Stimulated activated CD4-positive, alpha-beta T cell treated with anti-CD3 and anti-CD28 coated beads, Interleukin-1b, Interleukin-23, amount 100 ng/mL, for 48 hours (primary cell): ENCODE measurements at places on chromosomes 5 and 9.

DNA sequence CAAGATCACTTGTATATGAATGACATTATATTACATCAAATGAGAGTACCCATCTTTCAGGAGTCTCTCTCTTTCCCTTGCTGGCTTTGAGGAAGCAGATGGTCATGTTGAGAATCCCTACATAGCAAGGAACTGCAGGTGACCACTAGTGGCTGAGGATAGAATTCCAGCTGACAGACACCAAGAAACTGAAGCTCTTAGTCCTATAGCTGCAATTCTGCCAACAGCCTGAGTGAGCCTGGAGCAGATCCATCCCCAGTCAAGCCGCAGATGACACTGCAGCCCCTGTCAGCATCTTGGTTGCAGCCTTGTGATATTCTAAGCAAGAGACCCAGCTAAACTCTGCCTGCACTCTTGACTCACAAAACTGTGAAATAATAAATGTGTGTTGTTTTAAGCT, 531.5 kb downstream of the CSNK1G3 start:
- DNase-seq: no peak

GRCh38 chr9:80552931-80553330, 981.2 kb downstream of the TLE4 start:
- DNase-seq: no peak

- no peak for DNase-seq
These were observed 444.7 kb downstream of the HINT1 start for GRCh38 chr5:130720355-130720754.

GRCh38 chr5:98468188-98468869, 305.1 kb upstream of the RGMB start:
- DNase-seq: no peak

- DNase-seq: no peak
These were observed 83.6 kb upstream of the BNC2 start for GRCh38 chr9:16954040-16954439.

- no peak for DNase-seq
These were observed 81.7 kb downstream of the DOCK8 start for GRCh38 chr9:296411-296810.

DNA sequence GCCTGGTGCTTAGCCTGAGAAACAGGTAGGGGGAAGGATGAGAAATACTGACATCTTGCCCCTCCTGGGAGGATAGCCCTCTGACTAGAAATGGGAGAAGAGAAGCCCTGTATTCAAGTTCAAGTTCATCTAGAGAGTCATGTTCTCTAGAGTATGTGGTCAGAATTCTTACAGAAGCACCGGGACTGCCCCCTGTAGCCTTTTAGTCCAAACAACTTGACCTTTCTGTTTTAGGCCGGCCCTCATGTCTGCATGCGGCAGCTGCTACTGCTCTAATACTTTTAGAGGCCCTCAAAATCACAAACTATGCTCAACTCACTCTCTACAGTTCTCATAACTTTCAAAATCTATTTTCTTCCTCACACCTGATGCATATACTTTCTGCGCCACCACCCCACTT, 47.7 kb downstream of the PHAX start:
- no peak for DNase-seq

DNA sequence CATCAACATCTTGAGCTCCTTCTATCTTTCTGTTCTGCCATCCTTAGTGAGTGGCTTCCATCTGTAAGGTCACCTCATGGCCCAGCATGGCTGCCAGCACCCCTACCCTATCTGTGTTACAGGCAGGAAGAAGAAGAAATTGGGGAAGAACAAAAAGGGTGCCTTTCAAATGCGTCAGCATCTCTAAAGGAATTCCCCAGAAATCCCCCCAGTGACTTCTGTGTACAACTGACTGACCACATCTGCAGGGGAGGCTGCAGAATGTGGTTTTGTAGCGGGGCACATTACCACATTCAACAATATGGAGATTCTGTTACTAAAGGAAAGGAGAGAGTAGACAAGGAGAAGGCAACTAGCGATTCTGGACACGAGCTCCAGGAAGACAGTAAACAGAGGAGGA, 40.1 kb downstream of the ALG2 start:
- DNase-seq: no peak

DNA sequence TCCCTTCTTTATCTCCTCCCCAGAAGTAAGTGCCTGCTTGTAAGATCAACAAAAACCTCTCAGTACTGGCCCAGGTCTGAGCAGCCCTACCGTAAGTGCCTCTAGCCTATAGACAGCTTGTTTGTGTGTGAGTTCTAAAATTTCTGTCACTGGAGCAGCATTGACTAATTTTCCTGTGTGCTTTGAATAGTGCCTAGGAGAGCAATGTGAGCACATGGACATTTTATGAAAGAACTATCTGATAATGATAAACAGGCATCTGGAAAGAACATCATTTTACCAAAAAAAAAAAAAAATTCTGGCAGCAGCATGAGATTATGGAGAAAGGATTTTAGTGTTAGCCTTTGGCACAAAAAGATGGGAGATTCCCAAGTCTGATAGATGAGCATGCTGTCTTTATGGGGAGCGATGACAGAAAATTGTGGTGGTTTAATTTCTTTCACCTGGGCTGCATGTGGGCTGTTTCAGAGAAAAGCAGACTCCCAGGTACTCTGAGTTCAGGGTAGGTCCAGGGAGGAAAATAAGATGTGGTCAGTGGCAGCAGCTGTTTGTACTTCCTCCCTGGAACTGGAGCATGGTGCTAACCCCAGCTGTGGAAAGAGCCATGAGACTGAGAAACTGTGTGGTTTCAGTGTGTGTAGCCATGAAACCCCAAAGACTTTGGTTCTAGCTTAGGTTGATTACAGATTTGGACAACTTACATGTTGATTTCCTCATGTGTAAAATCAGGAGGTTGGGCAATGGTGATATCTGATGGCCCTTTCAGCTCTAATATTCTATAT, 419.9 kb downstream of the NTRK2 start:
- no peak for DNase-seq

DNA sequence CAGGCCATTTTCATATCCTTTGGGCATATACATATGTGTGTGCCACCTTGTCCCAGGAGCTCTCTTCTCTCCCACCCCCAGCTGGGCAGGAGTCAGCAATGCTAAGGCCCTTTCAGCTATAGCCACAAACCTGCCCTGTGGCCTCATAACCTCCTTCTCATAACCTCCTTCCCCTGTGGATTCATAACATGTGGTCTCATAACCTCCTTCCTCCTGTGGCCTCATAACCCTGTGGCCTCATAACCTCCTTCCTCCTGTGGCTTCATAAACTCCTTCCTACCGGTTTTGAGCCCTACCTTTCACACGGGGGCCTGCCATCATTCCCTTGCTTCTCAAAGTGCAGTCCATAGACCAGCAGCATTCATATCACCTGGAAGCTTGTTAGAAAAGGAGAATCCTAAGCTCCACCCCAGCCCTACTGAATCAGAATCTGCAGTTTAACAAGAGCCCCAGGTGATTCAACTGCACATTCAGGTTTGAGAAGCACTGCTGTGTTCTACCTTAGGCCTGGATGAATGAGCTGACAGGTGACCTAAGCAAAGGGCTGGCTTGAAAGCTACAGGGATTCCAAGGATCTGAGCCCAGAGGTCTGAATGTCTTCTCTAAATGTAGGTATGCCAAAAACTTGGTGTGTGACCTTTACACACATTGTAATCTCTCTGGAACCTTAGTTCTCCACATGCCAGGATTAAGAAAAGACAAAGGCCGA, 41.9 kb upstream of the PLPP6 start:
- no peak for DNase-seq

GRCh38 chr9:134349936-134350335, 23.7 kb downstream of the RXRA start:
- DNase-seq: no peak

- no peak for DNase-seq
These were observed 175.6 kb downstream of the HSD17B3 start for GRCh38 chr9:96126321-96126881.

- DNase-seq: no peak
These were observed 39.6 kb downstream of the UBAP1 start for GRCh38 chr9:34218446-34218845.

GRCh38 chr5:67299231-67299735, 102.7 kb upstream of the CD180 start:
- no peak for DNase-seq

DNA sequence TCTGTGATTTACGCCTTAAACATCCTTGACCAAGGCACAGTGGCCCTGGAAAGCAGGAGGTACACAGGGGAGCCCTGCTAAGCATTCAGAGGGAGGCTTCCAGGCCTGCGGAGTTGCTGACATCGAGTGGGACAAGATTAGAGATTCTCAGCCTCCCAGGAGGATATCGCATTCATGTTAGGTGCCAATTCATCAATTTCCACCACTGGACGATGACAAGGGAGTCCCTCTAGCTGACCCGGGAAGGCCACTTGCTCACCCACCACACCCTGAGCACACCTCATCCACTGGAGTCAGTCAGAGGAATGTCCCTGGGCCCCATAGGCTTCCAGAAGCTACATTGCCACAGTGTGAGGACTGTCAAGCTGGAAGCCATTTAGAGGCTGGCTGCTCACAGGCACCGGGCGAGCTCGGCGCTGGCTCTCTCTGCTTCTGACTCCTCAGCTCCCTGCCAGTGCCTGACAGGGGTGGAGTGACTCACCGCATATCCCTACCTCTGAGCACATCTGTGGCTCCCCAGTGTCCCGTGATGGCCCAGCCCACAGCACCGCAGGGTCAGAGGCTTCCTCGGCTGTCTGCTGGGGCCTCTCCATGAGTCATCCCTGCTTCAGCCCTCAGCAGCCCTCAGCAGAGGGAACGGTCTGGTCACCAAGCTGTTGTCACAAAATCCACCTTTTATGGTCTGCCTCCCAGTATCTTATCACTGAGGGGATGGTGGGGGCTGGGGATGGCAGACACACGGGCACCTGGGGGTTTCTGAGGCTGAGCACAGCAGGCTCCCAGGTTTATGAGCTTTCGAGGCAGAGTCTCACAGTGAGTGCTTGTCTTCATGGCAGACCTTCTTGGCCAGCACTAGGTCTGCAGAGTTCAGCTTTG, 117.5 kb downstream of the ZNF608 start:
- DNase-seq: no peak

DNA sequence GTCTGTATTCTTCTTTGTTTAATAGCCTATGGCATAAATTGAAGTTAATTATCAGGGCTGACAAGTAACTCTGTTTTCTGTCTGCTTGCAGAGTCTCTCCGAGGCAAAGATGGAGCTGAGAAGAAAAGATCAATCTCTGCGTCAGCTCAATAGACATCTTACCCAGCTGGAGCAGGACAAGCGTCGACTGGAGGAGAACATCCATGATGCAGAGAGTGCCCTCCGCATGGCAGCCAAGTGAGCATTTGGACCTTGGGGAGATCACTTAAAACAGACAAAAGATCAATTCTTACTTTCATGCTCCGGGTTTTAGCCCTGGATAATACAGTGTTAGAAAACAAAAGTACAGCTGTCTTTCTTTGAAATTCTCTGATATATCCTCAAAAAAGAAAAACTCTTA, 293.8 kb downstream of the CCDC171 start:
- DNase-seq: no peak

DNA sequence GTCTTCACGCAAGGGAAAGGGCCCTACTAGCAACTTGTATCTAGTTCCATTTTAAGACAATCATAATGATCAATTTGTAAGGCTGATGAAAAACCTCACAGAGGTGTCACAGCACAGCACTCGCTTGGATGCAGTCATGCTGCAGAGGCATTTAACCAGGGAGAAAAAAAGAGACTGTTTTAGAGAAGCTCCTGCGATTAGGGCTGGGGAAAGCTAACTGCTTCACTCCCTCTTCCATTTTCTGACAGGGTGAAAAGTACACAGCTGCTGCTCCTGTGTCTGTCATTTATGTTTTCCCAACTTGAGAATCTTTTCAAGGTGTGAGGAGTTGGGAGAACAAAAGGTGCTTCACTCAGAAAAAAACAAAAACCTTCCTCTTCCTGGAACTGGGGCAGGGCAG, 106.4 kb downstream of the CDK5RAP2 start:
- DNase-seq: no peak

GRCh38 chr5:56350597-56351170, 117.6 kb upstream of the ANKRD55 start:
- no peak for DNase-seq

DNA sequence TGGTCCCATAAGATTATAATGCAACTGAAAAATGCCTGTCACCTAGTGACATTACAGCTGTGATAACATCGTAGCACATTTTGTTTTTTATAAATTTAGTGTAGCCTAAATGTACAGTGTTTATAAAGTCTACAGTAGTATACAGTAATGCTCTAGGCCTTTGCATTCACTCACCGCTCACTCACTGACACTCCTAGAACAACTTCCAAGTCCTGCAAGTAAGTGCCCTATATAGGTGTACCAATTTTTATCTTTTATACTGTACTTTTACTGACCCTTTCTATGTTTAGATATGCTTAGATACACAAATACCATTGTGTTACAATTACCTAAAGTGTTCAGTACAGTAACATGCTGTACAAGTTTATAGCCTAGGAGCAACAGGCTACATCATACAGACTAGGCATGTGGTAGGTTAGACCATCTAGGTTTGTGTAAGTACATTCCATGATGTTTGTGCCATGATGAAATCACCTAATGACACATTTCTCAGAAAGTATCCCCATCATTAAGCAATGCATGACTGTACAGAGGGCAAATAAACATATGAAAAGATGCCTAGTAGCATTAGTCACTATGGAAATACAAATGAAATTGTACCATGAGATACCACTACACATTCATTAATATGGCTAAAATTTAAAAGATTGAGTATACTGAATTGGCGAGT, 127.6 kb downstream of the TRPM6 start:
- DNase-seq: no peak

DNA sequence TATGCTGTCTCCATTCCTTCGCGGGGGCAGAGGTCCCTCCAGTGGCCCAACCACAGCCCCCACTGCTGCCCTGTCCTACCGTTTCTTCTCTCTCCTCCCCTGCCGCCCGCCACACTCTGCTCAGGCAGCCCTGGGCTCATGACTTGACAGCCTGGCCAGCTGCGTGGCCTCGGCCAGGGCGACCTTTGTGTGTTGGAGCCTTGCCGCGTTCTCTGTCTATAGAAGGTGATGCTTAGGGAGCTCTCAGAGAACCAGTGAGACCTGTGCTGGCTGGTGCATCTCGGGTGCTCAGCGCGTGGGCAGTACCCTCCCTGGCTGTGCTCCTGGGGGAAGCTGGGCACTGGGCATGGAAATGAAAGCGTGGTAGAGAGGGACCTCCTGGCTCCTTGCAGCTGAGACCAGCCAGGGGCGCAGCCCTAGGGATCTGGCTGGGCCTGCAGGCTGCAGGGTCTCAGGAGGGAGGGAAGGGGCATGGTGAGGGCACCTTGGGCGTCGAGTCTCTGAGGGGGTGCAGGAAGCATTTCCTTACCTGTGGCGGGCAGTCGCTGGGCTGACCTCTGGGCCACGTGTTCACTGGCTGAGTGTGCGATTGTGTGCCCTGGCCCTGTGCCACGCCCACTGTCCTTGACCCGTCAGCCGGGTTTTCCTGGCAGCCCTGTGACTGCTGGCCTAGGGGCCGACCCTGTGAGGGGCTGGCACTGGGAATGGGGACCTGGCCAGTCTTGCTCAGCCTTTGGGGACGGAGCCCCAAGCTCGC, 50.3 kb downstream of the RXRA start:
- DNase-seq: no peak

DNA sequence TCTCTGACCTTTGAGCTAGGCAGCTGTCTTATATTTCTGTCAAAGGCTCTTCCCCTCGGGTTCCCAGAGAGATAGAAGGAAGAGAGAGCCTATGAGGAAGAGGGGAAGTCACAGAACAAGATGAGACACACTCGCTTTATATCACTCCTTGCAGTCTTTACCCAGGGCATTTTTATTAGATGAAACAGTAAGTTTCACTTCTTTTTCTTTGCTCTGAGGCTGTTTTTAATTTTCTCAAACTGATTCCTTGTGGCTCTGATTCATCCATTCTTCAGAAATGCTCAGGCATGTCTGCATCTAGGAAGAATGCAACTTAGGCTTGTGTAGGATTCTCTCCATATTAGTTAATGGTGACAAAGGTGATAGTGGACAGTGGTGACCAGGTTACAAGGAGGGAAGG, 132.9 kb upstream of the CHD1 start:
- DNase-seq: no peak

GRCh38 chr5:150541895-150542294, 34.0 kb downstream of the NDST1 start:
- DNase-seq: no peak
